Posterior vena cava (tissue), 2 donors: ENCODE measurements at places on chromosomes 6 and 20. TPM values are rescaled to one million over a fixed set of nuclear protein-coding genes. Genes with fewer than 3 reads are reported as not detected.

DNA sequence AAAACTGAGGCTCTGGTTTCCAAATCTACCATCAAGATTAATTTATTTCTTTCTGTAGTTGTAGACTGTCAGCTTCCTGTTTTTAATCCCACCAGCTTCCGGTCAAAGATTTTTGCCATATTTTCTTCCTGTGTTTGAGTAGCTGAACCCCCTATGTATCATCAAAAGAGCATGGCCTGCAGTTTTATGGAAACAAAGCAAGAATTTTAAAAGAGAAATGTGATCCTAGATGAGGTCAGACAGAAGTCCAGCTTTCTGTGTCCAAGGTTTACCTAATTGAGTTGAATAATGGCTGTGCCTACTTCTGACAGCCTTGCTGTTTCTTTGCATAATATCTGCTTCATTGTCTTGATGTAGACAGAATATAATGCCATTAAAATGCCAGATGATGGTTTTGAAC, 163.7 kb downstream of the CARMIL1 start:
- no peak for DNase-seq

- DNase-seq = no peak
Observed at GRCh38 chr20:23152902-23153301, 66.8 kb upstream of the CD93 start.

DNA sequence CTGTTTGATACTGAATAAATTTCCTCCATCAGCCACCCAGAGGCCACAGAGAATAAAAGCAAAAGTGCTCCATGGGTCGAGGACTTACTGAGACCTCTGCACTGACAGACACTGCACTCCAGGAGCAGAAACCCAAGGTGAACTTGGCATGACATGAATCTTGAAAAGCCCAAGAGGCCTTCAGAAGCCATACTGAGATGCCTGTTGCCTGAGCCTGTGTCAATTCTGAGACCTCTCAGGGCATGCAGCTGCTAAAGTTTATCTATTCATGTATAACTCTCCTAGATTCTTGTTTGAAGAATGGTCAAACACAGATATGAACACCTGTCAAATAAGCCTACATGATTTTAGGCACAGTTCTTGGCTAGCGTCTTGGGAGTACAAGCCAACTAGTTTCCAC, 145.7 kb downstream of the KIF16B start:
- DNase-seq = no peak

The PKIB gene
- 1.8 TPM for total RNA-seq

GRCh38 chr6:4653141-4653540, 123.1 kb upstream of the CDYL start:
- DNase-seq = no peak

The SNAI1 gene
- total RNA-seq = 8.9 TPM

The MYBL2 gene
- 0.24 TPM for total RNA-seq

- DNase-seq = no peak
Observed at GRCh38 chr20:15834857-15835256, 738.4 kb downstream of the KIF16B start.

GRCh38 chr20:33732166-33732970, 572 bp downstream of the ZNF341 start:
- DNase-seq = peak; percentile 96

- no peak for DNase-seq
Observed at GRCh38 chr6:41583565-41583964, 37.4 kb downstream of the FOXP4 start.

The RSPH4A gene
- 0.51 TPM for total RNA-seq

GRCh38 chr6:10101551-10102252, 313.2 kb downstream of the TFAP2A start:
- no peak for DNase-seq

DNA sequence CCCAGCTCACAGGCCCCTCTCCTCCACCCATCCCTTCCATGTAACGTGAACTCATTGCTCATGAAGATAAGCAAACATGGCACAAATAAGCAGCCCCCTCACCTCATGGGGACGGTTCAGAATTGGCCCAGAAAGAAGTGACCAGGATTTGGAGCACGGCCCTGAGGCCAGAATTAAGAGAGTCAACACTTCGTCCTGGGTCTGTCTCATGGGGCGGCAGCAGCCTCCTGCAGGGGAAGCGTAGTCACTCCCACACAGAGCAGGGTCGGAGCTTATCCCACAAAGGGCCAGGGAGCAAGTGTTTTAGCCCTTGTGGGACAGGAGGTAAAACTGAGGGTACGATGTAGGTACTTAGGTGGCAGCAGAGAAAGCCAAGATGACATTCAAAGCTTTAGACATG, 28.6 kb upstream of the DACT2 start:
- no peak for DNase-seq

The HSPA1L gene
- total RNA-seq = 1.4 TPM

The PTCHD4 gene
- 1.2 TPM for total RNA-seq

The SLC22A7 gene
- not detected for total RNA-seq

GRCh38 chr20:17281478-17281877, 54.6 kb downstream of the PCSK2 start:
- no peak for DNase-seq

DNA sequence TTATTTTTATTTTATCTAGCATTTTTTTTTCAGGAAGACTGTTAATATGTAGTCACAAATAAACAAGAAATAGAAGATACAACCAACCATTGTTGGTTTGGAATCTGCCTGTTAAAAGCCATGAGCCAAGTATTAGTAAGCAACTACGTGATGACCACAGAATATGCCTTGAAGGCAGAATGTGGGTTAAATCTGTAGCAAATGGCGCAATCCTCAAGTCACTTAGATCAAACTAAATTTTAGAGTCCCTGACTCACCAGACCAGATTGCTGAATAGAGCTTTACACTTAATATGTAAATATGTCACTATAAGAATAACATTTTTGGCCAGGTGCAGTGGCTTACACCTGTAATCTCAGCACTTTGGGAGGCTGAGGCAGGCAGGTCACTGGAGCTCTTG, 800.1 kb upstream of the CITED2 start:
- no peak for DNase-seq

The KHDC1L gene
- total RNA-seq = not detected

The ZHX3 gene
- total RNA-seq = 92.9 TPM

The DZANK1 gene
- total RNA-seq = 1.9 TPM

The PTCRA gene
- not detected for total RNA-seq

DNA sequence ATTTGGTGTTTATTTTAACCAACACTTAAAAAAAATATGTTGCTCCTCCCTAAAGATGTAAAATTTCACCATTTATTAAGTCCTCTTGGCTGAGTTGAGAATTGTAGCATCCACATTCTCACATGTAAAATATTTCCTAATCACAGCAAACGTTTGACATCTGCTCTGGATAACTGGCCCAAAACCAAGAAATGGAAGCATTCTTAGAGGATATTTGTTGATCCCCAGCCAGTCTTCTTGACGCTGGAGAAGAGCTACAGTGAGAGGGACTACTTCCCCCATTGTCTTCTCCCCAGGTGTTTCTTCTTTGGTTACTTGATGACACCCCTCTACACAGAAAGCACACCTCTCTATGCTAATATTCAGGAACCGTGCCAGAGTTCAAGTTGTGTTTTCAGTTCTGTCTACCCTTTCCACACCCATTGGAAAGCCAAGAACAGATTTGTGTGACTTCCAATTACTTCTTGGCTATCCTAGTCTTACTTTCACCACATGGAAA, 454.5 kb upstream of the JAG1 start:
- DNase-seq = no peak

DNA sequence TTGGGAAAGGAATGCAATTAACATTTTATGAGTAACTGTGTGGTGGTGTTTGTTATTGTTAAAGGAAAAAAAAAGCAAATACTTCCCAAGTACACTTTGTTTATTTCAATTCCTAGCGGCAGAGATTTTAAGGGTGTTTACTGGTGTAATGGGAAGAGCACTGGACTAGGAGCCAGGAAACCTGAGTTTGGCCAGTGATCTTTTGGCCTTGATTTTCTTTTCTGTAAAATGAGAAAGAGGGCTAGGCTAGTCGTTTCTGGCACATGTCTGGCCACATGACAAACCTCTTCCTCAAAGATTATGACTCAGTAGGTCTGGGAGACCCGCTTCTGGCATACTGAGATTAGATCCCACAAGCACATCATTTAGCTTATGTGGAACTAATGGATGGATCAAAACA, 428.1 kb upstream of the NOX3 start:
- DNase-seq = no peak

DNA sequence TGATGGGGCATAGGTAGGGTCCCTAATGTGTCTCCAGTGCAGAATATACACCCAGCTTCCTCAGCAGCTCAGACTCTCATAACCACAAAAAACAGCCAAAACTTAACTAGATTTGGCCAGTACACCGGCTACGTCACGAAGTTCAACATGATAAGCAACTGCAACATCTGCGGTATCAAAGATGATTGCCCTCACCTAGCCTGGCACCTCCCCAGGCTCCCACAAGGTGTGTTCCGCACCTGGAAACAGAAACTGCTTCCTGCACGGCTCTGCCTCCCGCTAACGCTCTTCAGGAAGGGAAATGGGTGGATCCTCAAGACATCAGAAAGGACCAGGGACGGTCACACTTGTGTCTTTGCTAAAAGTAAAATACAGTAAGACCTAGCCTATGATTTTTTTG, 9.5 kb downstream of the TXNDC5 start:
- DNase-seq = no peak

The MLIP gene
- total RNA-seq = 3.6 TPM

The CPNE5 gene
- 5.2 TPM for total RNA-seq

The PRDM13 gene
- total RNA-seq = not detected

DNA sequence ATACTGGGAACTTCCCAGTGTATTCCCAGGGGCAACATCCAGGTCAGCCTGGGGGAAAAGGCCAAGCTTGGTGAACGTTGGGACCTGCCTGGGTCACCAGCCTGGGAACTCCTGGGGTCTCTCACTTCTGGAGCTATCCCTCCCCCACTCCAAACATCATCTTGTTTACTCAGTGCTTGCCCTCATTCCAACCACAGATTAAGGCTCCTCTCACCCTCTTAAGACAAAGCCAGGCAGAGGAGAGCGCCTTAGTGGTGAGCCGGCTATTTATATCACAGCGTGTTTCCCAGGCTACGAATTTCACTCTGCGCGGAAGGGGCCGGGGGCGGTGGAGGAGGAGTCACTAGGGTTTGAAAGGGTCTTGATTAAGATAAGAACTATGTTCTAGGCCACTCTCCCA, 12.1 kb downstream of the PRPH2 start:
- DNase-seq = no peak

The KAT14 gene
- total RNA-seq = 8.7 TPM

DNA sequence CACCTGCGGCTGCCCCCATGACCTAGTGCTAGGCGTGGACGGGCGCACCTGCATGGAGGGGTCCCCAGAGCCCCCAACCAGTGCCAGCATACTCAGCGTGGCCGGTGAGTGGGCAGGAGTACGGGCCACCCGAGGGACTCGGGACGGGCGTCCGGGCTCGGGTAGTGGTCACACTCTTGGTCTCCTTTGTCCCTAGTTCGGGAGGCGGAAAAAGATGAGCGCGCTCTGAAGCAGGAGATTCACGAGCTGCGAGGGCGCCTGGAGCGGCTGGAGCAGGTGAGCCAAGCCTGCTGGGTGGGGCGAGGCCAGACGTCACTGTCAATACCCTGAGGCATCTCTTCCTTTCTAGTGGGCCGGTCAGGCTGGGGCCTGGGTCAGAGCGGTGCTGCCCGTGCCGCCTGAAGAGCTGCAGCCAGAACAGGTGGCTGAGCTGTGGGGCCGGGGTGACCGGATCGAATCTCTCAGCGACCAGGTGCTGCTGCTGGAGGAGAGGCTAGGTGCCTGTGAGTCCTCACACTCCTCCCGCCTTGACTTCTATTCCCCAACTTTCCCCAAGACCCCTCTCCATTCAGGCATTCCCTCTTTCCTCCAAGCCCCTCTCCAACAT, 2.9 kb downstream of the EGFL8 start:
- no peak for DNase-seq

DNA sequence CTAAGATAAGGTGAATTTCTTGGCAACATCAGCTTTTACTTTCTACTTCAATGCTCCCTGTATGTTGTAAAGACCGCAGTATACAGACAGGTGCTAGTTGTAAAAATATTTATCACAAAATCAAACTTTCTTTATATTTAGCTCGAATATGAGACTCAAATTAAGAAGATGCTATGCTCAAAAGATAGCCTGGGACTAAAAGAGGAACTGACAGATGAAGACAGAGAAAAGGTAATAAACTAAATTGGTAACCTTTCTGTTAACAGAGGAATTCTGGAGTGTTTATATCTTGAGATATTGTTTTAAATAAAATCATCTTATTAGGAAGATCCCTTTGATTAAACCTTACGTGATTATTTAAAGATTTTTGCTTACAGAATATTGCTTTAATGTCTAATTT, 19.5 kb downstream of the KIZ start:
- DNase-seq = no peak

- DNase-seq = no peak
Observed at GRCh38 chr20:19672498-19672897, 85.6 kb upstream of the RIN2 start.

The FAM83B gene
- not detected for total RNA-seq

The MUC22 gene
- not detected for total RNA-seq

DNA sequence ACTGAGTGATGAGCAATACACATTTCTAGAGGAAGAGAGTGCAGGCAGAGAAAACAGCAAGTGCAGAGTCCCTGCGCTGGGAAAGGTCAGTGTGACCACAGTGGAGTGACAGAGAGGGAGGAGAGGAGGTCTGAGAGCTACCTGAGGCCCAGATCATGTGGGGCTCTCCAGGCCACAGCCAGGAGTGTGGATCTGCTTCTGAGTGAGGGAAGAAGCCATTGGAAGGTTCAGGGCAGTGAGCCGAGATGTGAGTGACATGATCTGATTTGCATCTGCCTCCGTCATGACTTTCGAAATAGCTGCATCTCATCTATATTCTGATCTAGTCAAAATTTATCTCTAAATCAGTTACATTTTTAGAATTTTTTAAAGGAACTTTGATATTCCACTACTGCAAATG, 367.1 kb downstream of the PREX1 start:
- DNase-seq = peak; percentile 42

The GMPR gene
- total RNA-seq = 14.0 TPM

DNA sequence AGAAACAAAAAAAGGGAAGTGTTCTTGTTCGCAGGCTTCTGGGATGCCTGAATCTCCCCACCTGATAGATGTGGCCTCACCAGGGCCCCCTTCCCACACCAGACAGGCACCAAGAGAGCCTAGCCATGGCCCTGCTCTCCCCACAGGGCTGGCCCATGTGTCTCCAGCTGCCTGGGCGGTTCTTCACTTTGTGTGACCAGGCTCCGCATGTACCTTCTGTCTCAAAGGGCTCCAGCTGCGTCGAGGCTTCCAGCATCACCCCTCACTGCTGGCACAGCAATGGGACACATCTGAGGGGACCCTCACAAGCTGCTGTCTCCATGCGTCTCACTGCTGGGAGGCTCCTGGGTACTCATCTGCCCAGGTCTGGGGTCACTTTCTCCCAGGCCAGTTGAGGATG, 362.9 kb downstream of the ZFAND3 start:
- DNase-seq = peak; percentile 60

DNA sequence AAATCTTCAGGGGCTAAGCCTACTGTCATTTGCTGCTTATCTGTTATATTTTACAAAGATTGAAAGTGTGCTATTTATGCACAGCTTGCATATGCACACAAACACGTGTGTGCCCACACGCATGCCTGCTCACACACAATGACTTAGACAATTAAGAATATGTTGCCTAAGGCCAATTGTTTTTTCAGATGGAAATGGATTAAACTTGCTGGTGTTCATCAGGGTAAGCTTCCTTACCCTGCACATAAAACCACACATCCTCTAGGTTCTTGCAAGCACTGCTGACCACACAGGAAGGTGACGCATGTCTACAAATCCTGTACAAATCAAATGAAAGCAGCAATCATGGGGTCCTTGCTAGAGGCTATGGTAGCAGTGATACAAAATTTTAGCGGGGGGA, 58.4 kb downstream of the GJA10 start:
- no peak for DNase-seq
